H9 (cell line): ENCODE measurements at places on chromosomes 11 and 22.

- no peaks in the 10 kb centered on the region; the same call in 1 of the 2 replicates for H3K4me1 ChIP-seq
- no peak overlapping the region for H3K4me3 ChIP-seq
- DNase-seq, result no peak
- H3K27me3 ChIP-seq, result no peaks in the 10 kb centered on the region
- no peak overlapping the region for H3K27ac ChIP-seq
Measured at GRCh38 chr11:68009391-68010089, 587 bp upstream of the ALDH3B1 start.

- no peaks in the 10 kb centered on the region; the same call in 2 of the 3 replicates for H3K36me3 ChIP-seq
- no peak for DNase-seq
- H3K27me3 ChIP-seq, result no peaks in the 10 kb centered on the region
- H3K27ac ChIP-seq, result no peak overlapping the region
- no peak overlapping the region for H3K4me3 ChIP-seq
Measured at GRCh38 chr22:35230839-35231584, 26.3 kb upstream of the HMGXB4 start.

GRCh38 chr11:57681168-57681567 lies 13.3 kb downstream of the ZDHHC5 start:
- no peak overlapping the region for H3K4me3 ChIP-seq
- H3K27ac ChIP-seq, result no peak overlapping the region
- DNase-seq, result no peak
- no peaks in the 10 kb centered on the region for H3K27me3 ChIP-seq

- H3K36me3 ChIP-seq, result peaks cover 5% of the 10 kb centered on the region; the same call in 1 of the 2 replicates
- DNase-seq, result no peak
- H3K27me3 ChIP-seq, result no peaks in the 10 kb centered on the region
Measured at GRCh38 chr22:18056807-18057474, 20.8 kb upstream of the PEX26 start.

DNA sequence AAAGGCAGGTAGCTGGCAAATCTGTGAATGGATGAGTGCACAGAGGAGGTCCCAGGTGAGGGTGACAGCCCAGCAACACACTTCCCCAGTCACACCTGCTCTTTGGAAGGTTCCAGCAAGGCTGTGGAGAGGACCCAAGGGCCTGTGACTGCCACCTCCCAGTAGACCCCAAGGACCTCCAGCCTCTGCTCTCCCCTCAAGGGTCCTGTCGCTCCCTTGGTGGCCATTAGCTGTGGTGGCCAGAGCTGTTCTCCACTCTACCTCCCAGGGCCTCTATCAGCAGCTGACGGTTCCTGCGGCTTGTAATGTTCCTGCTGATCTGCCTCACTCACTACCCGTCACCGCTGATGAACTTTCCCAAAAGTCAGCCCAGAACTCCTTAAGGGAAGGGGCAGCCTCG lies 93.0 kb downstream of the SWAP70 start:
- no peak for DNase-seq
- no peak overlapping the region for H3K27ac ChIP-seq
- H3K4me1 ChIP-seq, result 0 out of 2 replicates have a peak, but pooled peaks cover 3% of the 10 kb centered on the region
- no peak overlapping the region for H3K4me3 ChIP-seq
- H3K36me3 ChIP-seq, result peaks cover 10% of the 10 kb centered on the region

DNA sequence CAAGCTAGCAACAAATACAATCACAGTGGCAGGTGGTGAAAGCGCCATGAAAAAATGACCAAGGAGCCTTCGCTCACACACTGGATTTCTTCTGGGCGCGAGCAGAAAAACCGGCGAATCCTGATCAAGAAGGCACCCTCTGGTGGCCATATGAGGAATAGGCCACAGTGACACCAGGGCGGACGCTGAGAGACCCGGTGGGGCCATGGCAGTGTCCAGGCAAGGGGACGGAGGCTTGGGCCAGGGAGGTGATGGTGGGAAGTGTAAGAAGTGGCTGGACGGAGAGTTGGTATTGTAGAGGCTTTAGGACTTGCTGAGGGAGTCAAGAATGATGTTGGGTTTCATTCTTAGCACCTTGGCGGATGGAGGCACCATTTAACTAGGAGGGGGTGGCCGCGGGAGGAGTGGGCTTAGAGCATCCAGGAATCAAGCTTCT lies 16.9 kb upstream of the RAC2 start:
- H3K4me3 ChIP-seq, result no peak overlapping the region
- H3K27ac ChIP-seq, result no peak overlapping the region
- DNase-seq, result peak; percentile 78
- no peaks in the 10 kb centered on the region for H3K27me3 ChIP-seq
- H3K4me1 ChIP-seq, result 0 out of 2 replicates have a peak, but pooled peaks cover 5% of the 10 kb centered on the region

- H3K4me1 ChIP-seq, result no peaks in the 10 kb centered on the region
- DNase-seq, result no peak
- H3K36me3 ChIP-seq, result no peaks in the 10 kb centered on the region
- no peak overlapping the region; the same call in 1 of the 2 replicates for H3K4me3 ChIP-seq
- no peaks in the 10 kb centered on the region for H3K27me3 ChIP-seq
- H3K27ac ChIP-seq, result no peak overlapping the region
Measured at GRCh38 chr22:24593836-24594568, 1.1 kb upstream of the LRRC75B start.

GRCh38 chr11:31957674-31958073 lies 133.2 kb upstream of the RCN1 start:
- DNase-seq, result no peak
- no peak overlapping the region for H3K27ac ChIP-seq
- H3K27me3 ChIP-seq, result no peaks in the 10 kb centered on the region
- no peaks in the 10 kb centered on the region for H3K4me1 ChIP-seq

GRCh38 chr11:9876331-9876730 lies 212.5 kb downstream of the SWAP70 start:
- H3K27me3 ChIP-seq, result no peaks in the 10 kb centered on the region
- H3K4me1 ChIP-seq, result no peaks in the 10 kb centered on the region; the same call in 1 of the 2 replicates
- H3K4me3 ChIP-seq, result no peak overlapping the region
- peaks cover 17% of the 10 kb centered on the region for H3K36me3 ChIP-seq

DNA sequence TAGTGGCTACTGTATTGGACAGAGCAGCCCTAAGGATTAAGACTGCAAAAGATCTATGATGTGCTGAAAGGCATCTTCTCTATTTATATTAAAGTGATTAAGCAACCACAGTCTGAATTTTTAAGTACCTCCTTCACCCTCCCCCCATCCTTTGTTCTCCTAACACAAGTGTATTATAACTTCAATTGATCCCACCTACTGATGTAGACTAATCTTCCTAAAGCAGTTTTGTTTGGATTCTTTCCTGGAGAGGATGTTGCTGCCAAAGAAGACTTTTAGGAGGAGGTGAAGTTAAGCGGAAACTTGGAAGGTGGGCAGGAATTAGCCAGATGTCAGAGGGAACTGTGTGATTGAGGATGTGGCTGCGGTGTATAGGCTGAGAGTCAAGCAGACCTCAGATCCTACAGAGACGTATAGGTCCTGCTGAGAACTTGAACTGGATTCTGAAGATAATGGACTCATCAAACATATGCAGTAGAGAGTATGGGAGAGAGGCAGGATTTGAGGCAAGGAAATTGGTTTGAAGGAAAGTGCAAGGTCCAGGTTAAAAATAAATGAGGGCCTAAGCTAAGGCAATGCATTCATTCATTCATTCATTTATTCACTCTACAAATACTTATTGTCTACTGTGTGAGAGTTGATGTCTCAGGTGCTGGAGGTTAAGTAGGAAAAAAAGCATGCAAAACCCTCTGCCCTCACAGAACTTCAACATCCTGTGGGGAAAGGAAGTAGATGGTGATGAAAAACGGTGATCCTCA lies 5.2 kb upstream of the RASSF10 start:
- H3K4me3 ChIP-seq, result no peak overlapping the region
- no peaks in the 10 kb centered on the region; the same call in 1 of the 2 replicates for H3K27me3 ChIP-seq
- no peak for DNase-seq
- H3K27ac ChIP-seq, result no peak overlapping the region

DNA sequence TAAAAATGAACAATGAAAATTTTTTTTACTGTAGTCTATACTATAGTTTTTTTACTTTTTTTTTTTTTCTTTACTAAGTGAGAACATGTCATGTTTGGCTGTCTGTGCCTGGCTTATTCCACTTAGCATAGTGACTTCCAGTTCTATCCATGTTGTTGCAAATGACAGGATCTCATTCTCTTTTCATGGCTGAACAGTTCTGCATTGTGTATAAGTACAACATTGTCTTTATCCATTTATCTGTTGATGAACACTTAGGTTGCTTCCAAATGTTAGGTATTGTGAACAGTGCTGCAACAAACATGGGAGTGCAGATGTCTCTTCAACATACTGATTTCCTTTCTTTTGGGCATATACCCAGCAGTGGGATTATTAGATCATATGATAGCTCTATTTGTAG lies 88.1 kb upstream of the CCDC90B start:
- DNase-seq, result no peak
- no peak overlapping the region for H3K27ac ChIP-seq
- H3K36me3 ChIP-seq, result no peaks in the 10 kb centered on the region
- H3K4me1 ChIP-seq, result no peaks in the 10 kb centered on the region
- no peaks in the 10 kb centered on the region for H3K27me3 ChIP-seq
- no peak overlapping the region for H3K4me3 ChIP-seq

DNA sequence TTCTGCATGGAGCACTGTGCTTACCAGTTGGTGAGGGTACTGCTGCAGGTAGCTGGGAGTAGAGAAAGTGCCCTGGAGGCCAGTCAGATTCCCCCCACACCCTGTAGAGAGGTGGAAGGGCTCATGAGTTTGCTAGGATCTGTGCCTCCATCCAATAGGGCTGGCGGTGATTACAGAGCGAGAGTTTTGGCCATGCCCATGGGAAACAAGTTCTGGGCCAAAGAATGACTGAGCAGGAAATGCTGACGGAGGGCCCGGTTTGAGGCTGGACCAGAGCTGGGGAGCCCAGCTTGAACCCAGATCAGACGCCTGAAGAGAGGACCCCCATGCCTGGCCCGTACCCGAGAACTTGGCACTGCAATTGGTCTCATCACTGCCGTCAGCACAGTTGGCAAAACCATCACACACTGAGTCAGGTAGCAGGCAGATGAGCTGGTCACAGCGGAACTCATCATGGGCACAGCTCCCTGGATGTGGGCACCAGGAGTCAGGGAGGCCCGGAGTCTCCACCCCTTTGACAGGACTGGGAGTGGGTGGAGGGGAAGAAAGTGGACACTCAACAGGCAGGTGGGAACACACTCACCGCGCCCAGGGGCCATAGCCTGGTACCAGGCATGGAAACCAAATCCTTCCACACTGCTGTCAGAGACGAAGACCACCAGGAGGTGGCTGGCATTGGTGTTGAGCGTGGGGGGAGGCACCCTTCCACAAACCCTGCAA lies 2.1 kb downstream of the MFRP start:
- no peaks in the 10 kb centered on the region; the same call in 1 of the 2 replicates for H3K4me1 ChIP-seq
- no peak for DNase-seq
- H3K27me3 ChIP-seq, result peaks cover 10% of the 10 kb centered on the region; the same call in 1 of the 2 replicates
- H3K4me3 ChIP-seq, result no peak overlapping the region

GRCh38 chr11:89490981-89491690 lies at the start of gene NOX4:
NOX4 (minus strand) TSS chr11:89491375; CDS start chr11:89491246, 129 bp downstream.
- peak; percentile 76 for DNase-seq
- H3K27me3 ChIP-seq, result no peaks in the 10 kb centered on the region
- H3K4me3 ChIP-seq, result peak within 1 kb of the TSS; percentile 64
- H3K36me3 ChIP-seq, result no peaks in the 10 kb centered on the region
- no peak within 1 kb of the TSS for H3K27ac ChIP-seq

GRCh38 chr22:42758931-42759629 lies 38.4 kb upstream of the A4GALT start:
- no peak overlapping the region for H3K4me3 ChIP-seq
- DNase-seq, result no peak
- H3K27me3 ChIP-seq, result no peaks in the 10 kb centered on the region
- no peaks in the 10 kb centered on the region for H3K36me3 ChIP-seq

DNA sequence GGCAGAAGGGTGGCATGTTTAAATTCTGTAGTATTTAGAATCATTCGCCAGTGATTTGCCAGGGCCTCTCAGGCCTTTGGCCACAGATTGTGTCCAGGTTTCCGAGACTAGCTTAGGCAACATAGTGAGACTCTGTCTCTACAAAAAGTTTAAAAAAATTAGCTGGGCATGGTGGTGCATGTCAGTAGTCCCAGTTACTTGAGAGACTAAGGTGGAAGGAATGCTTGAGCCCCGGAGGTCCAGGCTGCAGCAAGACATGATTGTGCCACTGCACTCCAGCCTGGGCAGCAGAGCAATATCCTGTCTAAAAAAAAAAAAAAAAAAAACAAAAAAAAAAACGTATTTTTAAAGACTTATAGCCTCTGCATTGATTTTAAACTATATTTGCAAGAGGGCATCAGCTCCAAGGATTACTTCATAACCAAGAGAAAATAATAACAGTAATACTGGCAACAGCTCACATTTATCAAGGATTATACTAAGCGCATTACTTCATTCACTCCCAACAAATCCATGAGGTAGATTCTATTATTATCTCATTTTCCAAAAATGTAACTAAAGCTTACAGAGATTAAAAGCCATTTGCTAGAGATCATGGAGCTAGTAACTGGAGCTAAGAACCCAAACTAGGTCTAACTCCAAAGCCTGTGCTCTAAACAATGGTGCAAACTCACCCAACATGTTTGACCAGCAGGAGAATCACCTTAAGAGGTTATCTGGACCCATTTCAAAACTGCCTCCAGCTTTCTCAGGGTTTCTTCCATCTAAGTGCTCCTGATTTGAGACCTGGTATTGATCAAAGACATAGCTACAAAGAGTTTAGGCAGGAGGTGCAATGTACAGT lies 32.6 kb upstream of the SLC6A5 start:
- no peak overlapping the region for H3K27ac ChIP-seq
- no peaks in the 10 kb centered on the region for H3K27me3 ChIP-seq
- no peak for DNase-seq
- H3K4me1 ChIP-seq, result no peaks in the 10 kb centered on the region
- no peaks in the 10 kb centered on the region for H3K36me3 ChIP-seq

DNA sequence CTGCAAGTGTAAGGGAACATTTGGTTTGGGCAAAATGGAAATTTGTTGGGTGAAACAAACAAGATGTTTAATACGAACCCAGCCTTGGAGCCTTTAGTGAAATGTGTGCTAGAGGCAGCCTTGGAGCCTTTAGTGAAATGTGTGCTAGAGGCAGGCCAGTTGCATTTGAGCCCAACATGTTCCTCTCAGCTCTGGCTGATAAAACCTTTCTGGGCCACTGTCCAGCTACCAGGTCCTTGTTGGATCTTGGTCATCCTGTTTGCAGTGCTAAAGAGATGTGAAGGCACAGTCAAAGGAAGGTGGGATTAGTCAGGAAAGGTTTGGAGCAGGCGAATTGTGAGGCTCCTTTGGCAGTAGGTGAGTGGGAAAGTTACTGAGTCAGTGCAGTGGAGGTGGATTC lies 48.9 kb downstream of the CEP164 start:
- peaks cover 11% of the 10 kb centered on the region; the same call in 2 of the 3 replicates for H3K36me3 ChIP-seq
- no peaks in the 10 kb centered on the region for H3K27me3 ChIP-seq
- H3K4me3 ChIP-seq, result no peak overlapping the region
- no peaks in the 10 kb centered on the region for H3K4me1 ChIP-seq
- DNase-seq, result no peak
- H3K27ac ChIP-seq, result no peak overlapping the region

DNA sequence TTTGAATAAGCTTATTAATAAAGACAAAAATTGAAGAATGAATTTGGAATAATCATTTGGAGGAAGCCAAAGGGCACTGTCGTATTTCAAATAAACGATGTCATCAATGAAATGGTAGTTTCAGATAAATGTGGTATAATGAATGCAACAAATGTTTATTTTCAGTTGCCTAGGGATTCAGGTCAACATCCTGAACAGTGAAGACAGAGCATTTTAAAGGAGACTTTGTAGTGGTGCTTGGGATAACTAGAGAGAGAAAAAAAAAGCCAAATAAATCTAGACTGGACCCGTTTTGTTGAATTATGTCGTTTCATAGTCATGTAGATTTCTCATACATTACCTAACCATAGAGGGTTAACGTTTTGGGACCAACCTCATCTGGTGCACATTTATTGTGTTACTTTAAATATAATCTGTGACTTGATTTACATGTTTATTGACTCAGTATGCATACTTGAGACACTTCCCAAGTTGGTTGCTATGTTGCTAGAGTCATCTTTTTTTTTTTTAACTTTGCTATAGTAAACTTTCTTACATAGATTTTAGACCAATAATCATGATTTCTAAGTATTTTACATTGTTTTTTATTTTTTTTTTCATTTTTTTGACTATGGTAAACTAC lies 111.1 kb downstream of the NCAM1 start:
- peaks cover 3% of the 10 kb centered on the region; the same call in 1 of the 2 replicates for H3K4me1 ChIP-seq
- no peak overlapping the region for H3K4me3 ChIP-seq
- H3K27ac ChIP-seq, result no peak overlapping the region
